HepG2 (cell line): ENCODE measurements at places on chromosomes 1 and 21.
A peak's percentile ranks its signal among the peaks of the same experiment; 100 is the strongest.

- H3K36me3 ChIP-seq: no peaks in the 10 kb centered on the region
- no peak for DNase-seq
- peak overlapping the region; percentile 50 for H3K4me3 ChIP-seq
- H3K27ac ChIP-seq: no peak overlapping the region
Observed at GRCh38 chr1:200029035-200029821, 1.7 kb downstream of the NR5A2 start.

- peaks cover 44% of the 10 kb centered on the region for H3K4me1 ChIP-seq
- H3K4me3 ChIP-seq: peak within 1 kb of the TSS; percentile 68
- H3K36me3 ChIP-seq: no peaks in the 10 kb centered on the region
- peak; percentile 91 for DNase-seq
- H3K27me3 ChIP-seq: no peaks in the 10 kb centered on the region
- H3K27ac ChIP-seq: peak within 1 kb of the TSS; percentile 24
Observed at GRCh38 chr1:18480315-18481189, at the start of gene KLHDC7A. KLHDC7A (plus strand) TSS chr1:18480930; CDS start chr1:18480982, 52 bp downstream.

DNA sequence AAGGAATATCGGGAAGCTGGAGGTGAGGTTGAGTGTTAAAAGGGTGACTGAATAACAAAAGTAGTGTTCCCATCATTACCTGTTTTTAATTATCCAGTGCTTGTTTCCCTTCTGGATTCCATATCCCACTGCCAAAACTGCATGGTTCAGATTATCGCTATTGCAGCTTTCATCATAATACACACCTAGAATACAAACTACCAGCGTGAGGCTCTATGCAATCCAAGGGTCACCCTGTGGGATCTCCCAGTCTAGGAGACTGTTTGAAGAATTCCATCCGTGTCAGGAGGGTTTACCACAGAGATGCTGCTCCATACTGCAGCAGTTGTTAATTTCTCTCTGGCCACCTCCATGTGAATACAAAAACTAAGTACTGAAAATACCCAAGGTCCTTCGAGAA is 9.0 kb downstream of the CTSK start:
- no peaks in the 10 kb centered on the region for H3K27me3 ChIP-seq
- no peak overlapping the region for H3K27ac ChIP-seq
- DNase-seq: no peak
- H3K4me1 ChIP-seq: no peaks in the 10 kb centered on the region

- no peaks in the 10 kb centered on the region for H3K27me3 ChIP-seq
- H3K36me3 ChIP-seq: no peaks in the 10 kb centered on the region
- DNase-seq: no peak
- no peaks in the 10 kb centered on the region for H3K4me1 ChIP-seq
- no peak overlapping the region for H3K4me3 ChIP-seq
- no peak overlapping the region for H3K27ac ChIP-seq
Observed at GRCh38 chr1:223771814-223772770, 59.8 kb downstream of the CAPN2 start.

GRCh38 chr1:20632386-20632785 is 872 bp upstream of the PINK1 start:
- peaks cover 22% of the 10 kb centered on the region for H3K4me1 ChIP-seq
- no peak overlapping the region for H3K27ac ChIP-seq
- H3K27me3 ChIP-seq: no peaks in the 10 kb centered on the region
- no peaks in the 10 kb centered on the region for H3K36me3 ChIP-seq

GRCh38 chr1:20361805-20362381 is 71.2 kb downstream of the VWA5B1 start:
- no peaks in the 10 kb centered on the region for H3K36me3 ChIP-seq
- peaks cover 16% of the 10 kb centered on the region for H3K4me1 ChIP-seq
- H3K27ac ChIP-seq: no peak overlapping the region
- peaks cover 3% of the 10 kb centered on the region; the same call in 1 of the 2 replicates for H3K27me3 ChIP-seq
- no peak overlapping the region for H3K4me3 ChIP-seq

GRCh38 chr1:22978299-22978698 is 5.6 kb upstream of the LACTBL1 start:
- H3K4me1 ChIP-seq: peaks cover 32% of the 10 kb centered on the region
- no peaks in the 10 kb centered on the region for H3K27me3 ChIP-seq
- no peak for DNase-seq
